ENCODE measurements at places on chromosomes 3 and 15.
A peak's percentile ranks its signal among the peaks of the same experiment; 100 is the strongest.

GRCh38 chr15:36484038-36484778 is 95.2 kb upstream of the CDIN1 start:
- no peak for DNase-seq

- peak; percentile 46 for DNase-seq
Measured at GRCh38 chr3:42264399-42265058, 1.5 kb downstream of the CCK start.

GRCh38 chr15:44489464-44489863 is 47.5 kb upstream of the EIF3J start:
- no peak for DNase-seq

- no peak for DNase-seq
Measured at GRCh38 chr3:113165841-113166240, 45.5 kb upstream of the BOC start.

GRCh38 chr15:42619656-42620371 is 44.4 kb downstream of the STARD9 start:
- DNase-seq: no peak

DNA sequence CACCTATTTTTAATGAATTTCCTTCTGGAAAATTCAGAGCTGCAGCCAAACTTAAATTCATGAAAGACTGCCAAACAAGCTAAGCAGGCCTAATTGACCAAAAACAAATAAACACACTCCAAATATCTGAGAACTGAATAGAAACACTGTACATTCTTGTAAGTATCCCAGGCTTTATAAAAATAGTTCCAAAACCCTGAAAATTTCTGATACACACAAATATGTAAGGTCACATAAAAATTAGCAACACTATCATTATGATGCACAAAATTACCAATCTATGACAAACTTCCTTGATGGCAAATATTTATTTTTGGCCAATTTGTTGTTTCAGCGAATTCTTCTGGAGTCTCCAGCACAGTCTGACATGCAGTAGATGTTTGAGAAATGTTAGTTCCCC is 117.9 kb upstream of the UBE2E2 start:
- no peak for DNase-seq

GRCh38 chr3:53162672-53163443 is 1.8 kb downstream of the PRKCD start:
- no peak for DNase-seq

DNA sequence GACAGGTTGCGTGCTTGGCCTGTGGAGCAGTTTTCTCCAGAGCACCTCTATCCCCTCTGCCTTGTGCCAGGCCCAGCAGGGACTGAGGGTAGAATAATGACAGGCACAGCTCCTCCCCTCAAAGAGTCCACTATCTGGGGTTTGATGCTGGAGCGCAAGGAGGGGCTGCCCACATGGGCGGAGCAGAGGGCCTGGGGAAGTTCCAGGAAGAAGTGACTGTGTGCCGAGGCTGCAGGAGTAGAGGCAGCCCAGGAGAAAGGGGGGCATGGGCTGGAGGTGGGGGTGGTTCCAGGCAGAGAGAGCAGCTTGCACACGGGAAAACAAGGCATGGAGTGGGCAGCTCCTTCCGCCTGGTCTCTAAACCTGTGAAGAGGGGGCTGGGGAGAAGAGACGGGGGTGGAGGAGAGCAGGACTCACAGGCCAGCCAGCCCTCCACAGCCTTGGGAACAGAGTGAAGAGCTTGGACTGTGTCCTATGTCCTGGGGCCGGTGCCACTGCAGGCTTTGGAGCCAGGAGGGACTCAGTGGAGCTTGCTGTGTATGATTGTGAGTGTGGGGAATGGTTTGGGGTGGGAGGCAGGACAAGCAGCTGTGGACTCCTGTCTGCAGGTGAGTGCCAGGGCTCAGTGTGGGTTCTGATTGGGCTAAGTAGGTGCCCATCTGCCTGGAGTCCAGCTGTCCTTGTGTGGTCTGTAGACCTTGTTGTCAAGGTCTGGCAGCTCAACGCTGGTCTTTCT is 48.1 kb downstream of the APBA2 start:
- DNase-seq: peak; percentile 66

DNA sequence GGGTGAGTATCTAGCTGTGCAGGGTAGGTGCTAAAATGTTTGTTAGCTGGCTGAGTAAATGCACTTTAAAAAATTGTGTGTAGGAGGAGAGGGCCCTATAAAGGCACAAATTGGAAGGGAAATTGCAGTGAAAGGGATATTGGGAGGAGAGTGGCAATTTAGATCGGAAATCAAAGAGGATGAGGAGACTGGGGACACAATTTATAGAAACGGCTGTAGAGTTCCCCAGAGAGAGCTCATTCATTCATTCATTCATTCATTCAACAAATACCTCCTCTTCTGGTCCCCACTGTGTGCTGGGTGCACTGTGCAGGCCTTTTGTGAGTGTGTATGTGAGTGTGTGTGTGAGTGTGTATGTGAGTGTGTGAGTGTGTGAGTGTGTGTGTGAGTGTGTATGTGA is 2.4 kb downstream of the DNAJA4 start:
- DNase-seq: no peak

DNA sequence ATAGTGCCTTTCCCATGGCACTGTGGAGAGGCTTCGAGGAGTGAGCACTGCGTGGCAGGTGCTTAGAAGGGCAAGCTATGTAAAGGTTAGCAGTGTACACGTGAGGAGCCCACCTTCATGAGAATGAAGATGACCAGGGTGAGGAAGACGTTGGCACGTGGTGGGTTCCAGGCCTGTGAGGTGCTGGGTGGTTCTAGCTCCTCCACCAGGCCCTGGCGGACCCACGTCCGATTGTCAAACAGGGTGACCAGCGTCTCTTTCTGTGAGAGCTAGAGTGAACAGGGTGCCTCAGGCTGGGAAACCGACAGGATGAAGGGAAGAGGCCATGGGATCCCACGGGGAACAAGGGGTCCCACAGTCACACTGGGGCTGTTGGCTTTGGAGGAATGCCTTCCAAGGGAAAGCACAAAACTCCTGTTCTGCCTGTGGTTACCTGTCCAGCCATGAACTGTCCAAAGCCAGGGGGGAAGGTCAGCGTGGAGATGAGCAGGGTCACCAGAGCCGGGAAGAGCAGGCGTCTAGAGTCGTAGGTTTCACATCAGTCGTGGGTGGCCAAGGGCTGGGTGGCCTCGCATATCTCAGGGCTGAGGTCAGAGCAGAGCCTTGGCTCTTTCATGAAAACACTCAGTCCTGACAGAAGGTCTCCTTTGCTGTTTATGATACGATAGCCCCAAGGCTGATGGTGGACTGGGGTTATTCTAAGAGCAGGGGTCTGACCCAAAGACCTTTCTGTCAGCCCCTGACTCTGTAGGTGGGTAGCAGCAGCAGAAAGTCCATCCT is 6.0 kb downstream of the CLCN2 start:
- no peak for DNase-seq

GRCh38 chr3:46668116-46668515 is 25.4 kb downstream of the ALS2CL start:
- DNase-seq: peak; percentile 10

DNA sequence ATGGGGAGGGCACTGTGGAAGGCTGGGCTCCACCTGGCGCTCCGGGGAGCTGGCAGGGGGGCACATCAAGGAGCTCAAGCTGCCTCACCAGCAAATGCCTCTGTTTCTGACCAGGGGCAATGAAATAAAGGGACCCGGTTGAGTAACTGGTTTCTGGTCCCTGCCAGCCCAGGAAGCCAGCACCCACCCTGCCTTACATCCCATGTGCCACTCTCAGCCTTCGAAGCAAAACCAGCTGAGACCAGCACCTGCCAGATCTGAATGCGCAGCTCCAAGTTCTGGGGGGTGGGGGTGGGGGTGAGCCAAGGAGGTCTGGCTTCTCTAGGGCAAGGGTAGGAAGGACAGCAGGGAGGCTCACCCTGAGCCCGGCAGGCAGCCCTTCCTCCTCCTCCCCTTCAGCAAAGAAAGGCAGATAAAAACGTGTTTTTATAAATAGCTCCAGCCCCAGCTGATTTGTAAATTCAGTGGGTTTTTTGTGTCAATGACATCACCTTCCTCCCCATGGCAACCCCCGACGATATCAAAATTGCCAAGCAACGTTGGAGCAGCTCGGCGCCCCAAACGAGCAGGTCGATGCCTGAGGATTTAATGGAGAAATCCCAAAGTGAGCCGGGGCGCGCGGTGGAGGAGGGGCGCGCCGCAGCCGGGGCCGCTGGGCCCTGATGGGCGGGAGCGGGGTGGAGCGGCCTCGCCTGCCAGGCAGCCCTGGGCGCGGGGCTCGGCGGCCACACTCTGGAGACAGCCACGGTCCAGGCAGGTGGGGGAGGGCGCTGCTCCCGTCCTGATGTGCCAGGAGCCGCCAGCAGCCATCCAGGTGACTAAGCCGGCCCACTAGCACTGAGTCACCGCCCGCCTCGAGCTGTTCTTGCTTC is at the start of gene PAK6:
Gene PAK6, plus strand, starts transcription at position 532 of the 872 bp plus-strand sequence. CDS start 25,723 bp downstream, outside the sequence.
- no peak for DNase-seq

- DNase-seq: no peak
Measured at GRCh38 chr15:47395076-47395475, 322.2 kb upstream of the SEMA6D start.

DNA sequence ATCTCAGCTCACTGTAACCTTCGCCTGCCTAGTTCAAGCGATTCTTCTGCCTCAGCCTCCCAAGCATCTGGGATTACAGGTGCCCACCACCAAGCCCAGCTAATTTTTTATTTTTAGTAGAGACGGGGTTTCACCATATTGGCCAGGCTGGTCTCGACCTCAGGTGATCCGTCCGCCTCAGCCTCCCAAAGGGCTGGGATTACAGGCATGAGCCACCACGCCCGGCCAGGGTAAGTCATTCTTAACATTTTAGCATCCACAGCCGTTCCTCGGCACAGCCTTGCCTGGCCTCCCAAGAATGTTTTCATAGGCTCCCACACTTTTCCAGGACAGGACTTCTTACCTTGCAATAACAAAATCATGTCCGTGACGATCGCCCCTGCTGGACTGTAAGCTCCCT is 8.7 kb upstream of the EPHB3 start:
- no peak for DNase-seq

- peak; percentile 29 for DNase-seq
Measured at GRCh38 chr3:133905376-133905775, 9.7 kb upstream of the RAB6B start.

DNA sequence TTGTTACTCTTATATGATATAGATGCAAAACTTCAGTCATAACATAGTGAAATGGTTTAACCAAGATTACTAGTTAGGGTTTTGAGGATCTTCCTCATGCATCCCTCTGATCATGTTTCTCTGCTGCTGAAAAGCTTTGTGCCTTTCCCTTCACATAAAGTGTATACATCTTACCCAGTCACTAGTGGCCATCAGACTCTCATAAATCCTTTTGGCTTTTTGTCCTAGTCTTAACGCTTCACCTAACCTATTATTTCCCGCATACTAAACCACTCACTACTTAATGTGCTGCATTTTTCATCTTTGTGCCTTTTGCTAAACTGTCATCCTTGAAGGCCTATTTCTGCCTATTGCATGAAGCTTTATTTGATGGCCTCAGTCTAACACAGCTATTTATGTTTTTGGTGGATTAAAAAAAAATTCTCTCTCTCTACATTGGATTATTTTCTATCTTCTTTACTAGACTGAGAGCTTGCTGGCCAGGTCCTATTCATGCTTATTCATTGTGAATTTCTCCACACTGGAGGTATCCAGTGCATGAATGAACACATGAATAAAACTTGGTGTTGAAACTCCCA is 717.6 kb upstream of the GOLIM4 start:
- no peak for DNase-seq
